CD4-positive, alpha-beta T cell treated with Interleukin-4 for 4 hours (primary cell): ENCODE measurements at places on chromosomes 1 and 21.

GRCh38 chr1:206469411-206469932, 804 bp upstream of the IKBKE start:
- DNase-seq: peak; percentile 74

- DNase-seq: no peak
Observed at GRCh38 chr1:10620776-10621175, 146.0 kb downstream of the PEX14 start.

DNA sequence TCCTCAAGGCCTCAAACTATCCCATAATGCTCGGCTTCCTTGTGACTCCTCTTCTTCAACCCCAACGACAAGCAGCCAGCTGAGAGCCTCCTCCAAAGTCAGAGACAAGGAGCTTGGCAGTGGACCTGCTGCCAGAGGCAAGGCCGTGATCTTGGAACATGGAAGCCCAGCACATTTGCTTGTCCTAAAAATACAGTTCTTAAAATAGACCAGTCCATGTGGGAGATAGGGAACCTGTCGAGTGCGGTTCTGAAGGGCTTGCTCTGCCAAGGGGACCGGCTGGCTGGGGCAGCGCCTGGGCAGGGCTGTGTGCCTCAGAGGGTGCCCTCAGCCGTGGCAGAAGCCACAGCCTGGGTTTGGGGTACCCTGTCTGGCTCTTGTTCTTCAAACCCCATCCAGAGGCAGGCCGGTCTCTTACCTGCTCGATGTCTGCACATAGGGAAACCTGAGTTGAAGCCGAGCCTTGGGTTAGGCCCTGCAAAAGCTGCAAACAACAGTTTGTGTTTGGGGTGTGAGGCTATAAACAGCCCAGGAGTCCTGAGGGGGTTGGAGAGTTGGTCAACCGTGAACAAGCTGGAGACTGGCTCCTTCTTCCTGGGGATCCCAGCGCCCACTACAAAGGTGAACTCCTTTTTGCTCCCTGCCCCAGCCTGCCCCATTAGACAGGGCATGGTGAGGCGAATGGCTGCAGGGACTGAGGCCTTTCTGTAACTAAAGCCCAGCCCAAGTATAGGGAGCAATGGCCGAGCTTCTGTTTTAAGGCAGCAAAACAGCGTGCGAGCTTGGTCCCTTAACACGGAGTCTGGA, 228.8 kb downstream of the CAMTA1 start:
- no peak for DNase-seq

DNA sequence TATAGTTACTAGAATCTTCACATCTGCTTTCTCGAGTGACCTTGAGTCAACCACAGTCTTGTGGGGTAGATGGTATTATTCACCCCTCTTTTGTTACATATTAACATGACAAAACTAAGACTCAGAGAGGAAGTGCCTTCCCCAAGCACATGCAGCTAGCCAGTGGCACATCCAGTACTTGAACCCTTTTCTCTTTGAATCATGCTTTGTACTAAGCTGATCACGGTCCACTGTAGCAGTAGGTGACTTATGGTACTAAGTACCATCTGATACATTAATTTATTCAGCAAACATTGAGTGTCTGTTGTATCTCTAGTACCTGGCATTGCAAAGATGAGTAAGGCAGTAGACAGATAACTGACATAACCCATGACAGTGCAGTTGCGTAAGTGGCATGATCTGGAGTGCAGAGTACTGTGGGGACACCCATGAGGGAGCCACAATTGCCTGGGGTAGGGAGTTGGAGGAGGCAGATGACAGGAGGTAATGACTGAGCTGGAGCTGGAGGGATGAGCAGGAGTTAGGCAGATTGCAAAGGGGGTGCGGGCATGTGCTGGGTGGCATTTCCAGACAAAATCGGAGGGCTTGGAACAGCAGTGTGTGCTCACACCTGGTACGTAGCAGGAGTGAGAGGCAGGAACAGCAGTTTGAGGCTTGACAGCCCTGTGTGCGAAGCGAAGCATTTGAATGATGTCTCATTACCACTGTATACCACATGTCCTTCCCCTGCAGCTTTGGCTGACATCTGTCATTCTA, 29.8 kb downstream of the UCK2 start:
- DNase-seq: no peak

- peak; percentile 90 for DNase-seq
Observed at GRCh38 chr1:116738673-116739370, 15.4 kb upstream of the CD2 start.

- DNase-seq: no peak
Observed at GRCh38 chr1:109882288-109883245, 28.1 kb upstream of the CSF1 start.

- peak; percentile 5 for DNase-seq
Observed at GRCh38 chr1:94801919-94802546, 18.1 kb upstream of the SLC44A3 start.

GRCh38 chr1:31640964-31641363, 3.7 kb downstream of the PEF1 start:
- DNase-seq: no peak

DNA sequence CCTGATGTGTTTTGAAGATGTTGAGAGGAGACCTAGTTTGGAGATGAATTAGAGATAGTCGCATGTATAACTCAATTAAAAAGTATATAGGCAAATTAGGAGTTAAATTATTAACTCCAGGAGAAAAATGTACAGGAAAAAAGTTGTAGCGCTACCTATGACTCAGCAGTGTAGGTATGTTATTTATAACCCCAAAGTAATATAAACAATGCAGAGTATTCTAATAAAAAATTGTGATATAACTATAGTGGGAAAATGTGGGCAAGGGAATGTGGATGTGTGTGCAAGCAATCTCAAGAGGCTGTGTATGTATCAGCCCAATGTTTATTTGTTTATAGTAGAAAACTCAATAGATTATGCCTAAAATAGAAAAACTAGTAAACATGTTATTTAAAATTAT, 144.5 kb downstream of the BRINP2 start:
- DNase-seq: no peak

GRCh38 chr1:244322791-244323521, 128.8 kb downstream of the ADSS2 start:
- peak; percentile 90 for DNase-seq

DNA sequence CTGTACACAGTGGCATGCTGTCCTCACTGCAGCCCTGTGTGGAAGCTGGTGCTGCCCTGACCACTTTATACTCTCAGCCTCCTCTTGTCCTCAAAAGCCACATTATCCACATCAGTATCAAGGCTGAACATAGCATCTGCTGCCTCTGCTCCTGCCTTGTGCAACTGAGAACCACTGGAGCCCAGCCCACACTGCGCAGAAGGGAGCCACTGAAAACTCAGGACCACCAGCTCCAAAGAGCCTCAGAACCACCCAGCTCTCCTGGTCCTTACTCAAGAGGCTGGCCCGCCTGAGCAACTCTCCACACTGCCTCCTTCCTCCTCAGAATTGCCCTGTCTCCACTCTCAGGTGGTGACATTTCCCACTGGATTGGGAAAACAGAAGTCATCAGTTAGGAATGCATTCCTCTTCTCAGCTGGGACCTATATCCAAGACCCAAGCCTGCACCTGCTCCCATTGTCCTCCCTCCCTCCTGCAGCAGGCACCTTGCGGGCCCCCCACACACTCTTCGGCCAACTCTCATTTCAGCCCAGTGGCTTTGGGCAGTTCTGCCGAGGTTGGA, 7.0 kb upstream of the KISS1 start:
- no peak for DNase-seq

- DNase-seq: no peak
Observed at GRCh38 chr1:116565222-116565621, 5.6 kb downstream of the CD58 start.
